ENCODE measurements at places on chromosomes 3 and 15.

GRCh38 chr3:101828691-101829436, 20.4 kb upstream of the NFKBIZ start:
- no peak for DNase-seq

DNA sequence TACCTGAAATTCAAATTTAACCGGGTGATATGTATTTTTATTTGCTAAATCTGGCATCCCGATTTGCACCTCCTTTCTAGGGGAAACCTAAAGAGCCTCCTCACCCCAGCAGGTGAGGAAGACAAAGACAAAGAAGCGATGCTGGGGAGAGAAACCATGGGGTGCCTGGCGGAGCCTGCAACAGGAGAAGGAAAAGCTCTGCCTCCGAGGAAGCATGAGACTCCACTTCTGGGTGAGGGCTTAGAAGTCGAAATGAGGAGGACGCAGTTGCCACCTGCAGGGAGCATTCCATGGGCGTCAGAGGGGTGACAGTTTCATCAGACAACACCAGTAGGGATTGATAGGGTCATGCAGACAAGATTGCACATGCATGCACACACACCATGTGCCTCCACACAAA, 30.5 kb upstream of the LYZL4 start:
- no peak for DNase-seq

DNA sequence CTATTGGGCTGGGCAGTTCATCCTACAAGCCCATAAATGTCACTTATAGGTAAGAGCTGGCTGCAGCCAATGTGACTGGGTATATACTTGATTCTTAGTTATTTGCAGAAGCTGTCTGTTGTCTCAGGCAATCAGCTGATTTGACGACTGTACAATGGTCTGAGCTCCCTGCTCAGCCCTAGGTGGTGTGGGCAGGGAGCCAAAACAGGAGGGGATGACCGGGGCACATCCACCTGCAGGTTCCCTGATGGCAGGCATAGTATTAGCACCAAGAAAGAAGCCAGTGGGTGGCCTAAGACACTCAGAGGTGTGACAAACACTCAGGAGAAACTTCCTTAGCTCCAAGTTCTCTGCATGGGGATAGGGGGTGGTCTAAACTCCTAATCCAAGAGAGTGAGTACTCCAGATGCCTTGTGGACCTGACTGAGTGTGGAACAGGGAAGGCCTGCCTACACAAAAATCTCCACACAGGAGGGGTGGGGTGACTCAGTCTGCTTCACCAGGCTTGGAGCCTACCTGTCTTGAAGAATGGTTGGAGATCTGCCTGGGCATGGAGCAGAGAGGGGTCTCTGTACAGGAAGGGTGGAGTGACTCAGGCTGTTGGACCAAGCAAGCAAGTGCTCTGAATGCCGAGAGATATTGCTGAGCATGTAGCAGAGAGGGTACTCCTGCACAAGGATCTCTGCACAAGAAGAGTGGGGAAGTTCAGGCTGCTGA, 690.4 kb upstream of the NAALADL2 start:
- DNase-seq, result no peak

DNA sequence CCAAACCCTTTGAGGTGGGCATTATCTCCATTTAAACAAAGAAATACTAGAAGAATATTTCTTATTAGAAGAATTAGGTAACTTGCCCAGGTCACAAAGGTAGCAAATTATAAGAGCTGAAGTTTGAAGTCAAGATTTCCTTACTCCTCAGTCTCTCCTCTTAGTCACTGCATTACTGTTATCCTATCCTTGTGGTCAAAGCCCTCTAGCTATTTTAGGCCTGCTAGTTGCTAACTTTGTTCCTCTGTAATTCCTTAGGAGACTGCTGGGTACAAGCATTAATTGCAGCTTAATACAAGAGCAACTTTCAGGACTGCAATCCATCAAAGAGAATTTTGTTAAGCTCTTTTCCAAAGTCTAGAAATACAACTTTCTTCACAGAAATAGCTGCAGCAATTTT, 528.2 kb downstream of the ZIC1 start:
- no peak for DNase-seq

DNA sequence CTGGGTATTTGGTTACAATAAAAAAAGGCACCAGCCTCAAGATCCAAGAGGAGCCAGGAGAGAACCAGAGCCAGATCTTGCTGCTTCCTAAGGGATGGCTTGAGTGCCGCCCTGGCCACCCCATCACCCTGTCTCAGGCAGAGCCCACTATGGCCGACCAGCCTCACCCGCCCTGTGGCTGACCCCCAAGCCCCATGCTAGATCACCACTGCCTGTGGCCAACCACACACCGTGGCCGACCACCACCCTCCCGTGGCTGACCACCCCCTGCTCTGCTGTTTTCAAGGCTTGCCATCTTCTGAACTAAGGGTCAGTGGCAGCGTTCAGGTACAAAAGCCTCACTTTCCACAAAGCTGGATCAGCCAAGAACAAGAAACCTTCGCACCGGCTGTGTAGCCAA, 12.0 kb downstream of the CSPG5 start:
- no peak for DNase-seq

DNA sequence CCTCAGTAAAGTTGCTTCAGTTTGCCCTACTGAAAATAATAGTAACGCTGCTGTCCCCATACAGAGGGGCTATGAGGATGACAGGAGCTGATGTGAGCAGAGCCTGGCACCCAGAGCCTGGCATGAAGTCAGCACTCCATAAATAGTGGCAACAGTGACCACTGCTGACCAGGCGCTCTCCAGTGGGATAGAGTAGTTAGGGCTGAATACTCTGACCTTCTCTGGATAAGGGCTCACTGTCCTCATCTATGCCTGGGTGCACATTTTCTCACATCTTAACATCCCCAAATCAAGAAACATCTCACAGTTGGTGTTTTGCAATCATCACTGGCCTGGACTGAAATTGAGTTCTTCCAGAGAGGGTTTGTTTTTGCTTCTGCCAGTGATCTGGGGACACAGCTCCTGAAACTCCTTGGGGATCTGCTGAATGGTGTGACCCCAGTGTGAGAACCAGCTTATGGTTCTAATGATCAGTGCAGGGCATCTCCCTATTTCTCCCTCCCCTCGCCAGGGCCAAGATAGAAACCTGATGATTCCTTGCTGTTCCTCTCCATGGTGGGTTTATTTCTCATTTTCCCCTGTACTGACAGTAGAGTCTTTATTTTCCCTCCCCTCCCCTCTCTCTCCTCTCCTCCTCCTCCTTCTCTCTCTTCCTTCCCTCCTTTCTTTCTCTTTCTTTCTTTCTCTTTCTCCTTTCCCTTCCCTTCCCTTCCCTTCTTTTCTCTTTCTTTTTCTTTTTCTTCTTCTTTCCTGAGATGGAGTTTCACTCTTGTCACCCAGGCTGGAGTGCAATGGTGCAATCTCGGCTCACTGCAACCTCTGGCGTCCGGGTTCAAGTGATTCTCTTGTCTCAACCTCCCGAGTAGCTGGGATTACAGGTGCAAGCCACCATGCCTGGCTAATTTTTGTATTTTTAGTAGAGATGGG, 3.5 kb upstream of the PCSK6 start:
- no peak for DNase-seq

DNA sequence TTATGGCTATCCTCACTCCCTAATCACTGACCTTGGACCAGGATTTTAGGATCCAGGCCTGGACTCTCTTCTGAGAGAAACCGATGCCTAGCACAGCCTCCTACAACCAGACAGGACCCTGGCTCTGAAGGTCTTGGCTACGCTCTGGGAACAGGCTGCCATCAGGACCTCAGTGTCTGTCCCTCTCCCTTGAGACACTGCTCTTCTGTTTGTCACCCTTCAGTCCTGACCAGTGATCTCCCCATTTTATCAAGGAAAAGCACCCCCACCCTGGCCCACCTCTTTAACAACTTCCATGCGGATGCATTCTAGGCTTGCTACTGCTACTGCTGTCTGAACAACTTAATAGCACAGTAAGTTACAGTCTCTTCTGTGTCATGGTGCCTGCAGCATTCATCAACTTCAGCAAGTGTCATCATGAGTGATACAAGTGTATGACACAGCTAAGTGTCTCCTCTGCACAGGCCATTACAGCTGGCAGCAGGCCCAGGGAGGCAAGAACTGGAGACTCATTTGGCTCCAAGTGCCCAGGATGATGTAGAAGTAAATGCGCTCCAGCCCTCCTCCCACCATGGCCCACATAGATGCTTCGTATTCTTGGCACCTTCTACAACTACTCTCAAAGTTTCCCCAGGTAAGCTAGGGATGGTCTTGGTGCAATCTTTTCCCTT, 302.4 kb downstream of the EPHB1 start:
- no peak for DNase-seq

- no peak for DNase-seq
Measured at GRCh38 chr3:178169421-178169820, 366.8 kb upstream of the KCNMB2 start.

DNA sequence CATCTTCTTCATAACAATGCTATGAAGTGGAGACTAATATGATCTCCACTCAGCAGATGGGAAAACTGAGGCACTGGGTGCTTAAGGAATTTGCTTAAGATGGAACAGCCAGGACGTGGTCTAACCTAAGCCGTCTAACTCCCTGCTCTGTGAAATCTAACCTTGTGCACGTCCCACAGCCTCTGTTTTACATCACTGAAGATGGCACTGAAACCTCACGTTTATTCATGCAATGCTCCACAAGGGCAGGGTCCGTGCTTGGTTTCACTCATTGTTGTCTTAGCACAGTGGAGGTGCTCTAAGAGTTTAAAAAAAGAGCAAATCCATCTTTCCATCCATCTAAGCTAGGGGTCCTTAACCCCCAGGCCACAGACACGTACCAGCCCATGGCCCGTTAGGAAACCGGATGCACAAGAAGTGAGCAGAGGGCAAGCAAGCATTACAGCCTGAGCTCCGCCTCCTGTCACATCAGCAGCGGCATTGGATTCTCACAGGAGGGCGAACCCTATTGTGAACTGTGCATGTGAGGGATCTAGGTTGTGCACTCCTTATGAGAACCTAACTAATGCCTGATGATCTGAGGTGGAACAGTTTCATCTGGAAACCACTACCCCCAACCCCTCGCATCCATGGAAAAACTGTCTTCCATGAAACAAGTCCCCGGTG, 118.0 kb downstream of the FOXP1 start:
- no peak for DNase-seq

GRCh38 chr15:31740203-31740602, 290.1 kb upstream of the CHRNA7 start:
- DNase-seq, result no peak

DNA sequence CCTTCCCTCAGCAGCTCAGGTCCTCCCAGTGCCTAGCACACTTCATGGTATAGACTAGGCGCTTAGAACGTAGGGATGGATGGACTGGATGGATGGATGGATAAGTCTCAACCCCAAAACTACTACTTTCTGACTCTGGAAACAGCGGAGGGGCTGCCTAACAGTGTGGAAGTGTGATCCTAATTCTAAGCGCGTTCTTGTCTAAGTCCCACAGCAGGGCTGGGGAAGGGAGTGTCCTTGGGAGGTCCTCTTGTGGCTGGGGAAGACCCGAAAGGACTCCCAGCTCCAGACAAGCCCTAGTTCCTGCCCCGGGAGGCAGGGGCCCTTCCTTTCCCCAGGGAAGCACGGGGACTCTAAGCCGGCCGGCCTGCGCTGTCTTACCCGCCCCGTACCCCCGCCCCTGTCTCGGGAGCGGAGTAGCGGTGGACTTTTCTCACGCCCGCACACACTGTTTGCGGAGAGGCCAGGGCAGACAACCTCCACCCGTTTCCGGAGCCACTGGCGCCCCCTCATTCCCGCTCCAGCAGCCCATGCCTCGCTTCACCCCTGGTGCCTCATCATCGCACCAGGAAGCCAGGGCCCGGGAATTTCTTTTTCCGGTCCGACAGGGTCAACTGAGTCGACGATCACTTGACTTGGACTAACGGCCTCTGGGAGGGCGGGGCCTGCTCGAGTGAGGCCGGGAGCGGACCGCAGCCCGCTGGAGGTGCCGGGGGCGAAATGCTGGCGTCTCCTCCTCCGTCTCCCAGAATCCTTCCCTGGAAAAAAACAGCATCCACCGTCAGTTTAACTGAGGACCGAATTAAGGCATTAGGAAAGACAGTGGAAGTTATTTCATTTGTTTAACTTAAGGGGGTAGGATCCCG, 133.3 kb downstream of the TBC1D2B start:
- DNase-seq, result peak; percentile 16

DNA sequence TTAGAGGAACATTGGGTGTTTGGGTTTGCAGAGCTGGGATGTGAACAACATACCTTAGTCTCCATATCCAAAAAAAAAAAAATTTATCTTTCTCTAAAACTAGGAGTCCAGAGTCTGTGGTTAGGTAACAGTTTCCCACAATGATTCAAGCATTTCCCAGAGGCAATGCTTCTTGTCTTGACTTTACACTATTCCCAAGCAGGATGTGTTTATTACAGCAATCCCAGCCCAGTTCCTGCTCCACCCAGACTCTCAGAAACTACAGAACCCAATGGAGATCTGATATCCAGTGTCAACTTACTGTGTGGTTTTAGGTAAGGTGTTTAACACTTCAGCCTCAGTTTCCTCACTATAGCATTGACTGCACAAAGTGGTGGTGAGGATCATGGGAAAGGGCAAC, 2.3 kb upstream of the C3orf62 start:
- DNase-seq, result peak; percentile 45

GRCh38 chr15:72011302-72011942, 106.5 kb downstream of the MYO9A start:
- no peak for DNase-seq

- no peak for DNase-seq
Measured at GRCh38 chr3:67106874-67107273, 108.8 kb downstream of the KBTBD8 start.

Measured in AG09309 (cell line).